ENCODE measurements at places on chromosomes 7 and 10.

- DNase-seq: no peak
- H3K4me3 ChIP-seq: no peak overlapping the region
- no peaks in the 10 kb centered on the region for H3K4me1 ChIP-seq
- H3K36me3 ChIP-seq: no peaks in the 10 kb centered on the region
Observed at GRCh38 chr10:44157574-44157973, 227.3 kb downstream of the CXCL12 start.

DNA sequence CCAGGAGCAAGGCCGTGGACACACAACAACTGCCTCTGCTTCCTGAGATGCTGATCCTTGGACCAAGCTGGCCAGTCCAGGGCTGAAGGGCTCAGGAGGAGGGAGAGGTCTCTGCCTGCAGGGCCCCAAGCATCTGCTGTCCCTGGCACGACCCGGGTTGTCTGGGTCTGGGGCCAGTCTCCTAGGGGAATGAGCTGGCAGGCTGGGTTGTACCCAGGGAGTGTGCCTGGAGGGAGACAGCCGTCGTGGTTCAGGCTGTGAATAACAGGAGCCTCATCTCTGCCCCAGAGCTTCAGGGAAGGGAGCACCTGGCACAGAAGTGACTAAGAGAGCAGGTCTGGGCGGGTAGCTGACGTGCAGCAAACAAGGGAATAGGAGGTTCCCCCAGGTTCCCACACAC is 17.9 kb upstream of the SERPINE1 start:
- no peak overlapping the region for H3K4me3 ChIP-seq
- H3K27ac ChIP-seq: no peak overlapping the region
- DNase-seq: no peak

DNA sequence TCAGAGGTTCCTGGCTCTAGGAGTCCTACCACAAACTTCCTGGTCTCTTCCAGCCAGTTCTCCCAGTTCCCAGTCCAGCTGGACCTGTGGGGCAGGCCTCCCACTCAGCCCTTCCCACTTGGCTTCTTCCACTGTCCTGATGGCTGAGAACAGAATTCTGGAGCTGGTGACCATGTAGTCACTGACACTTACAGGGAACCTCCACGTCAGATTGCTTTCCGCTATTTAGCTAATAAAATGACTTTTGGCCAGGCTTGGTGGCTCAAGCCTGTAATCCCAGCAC is 63.5 kb upstream of the ZRANB1 start:
- no peaks in the 10 kb centered on the region for H3K36me3 ChIP-seq
- DNase-seq: no peak
- no peaks in the 10 kb centered on the region for H3K27me3 ChIP-seq
- H3K4me3 ChIP-seq: no peak overlapping the region

DNA sequence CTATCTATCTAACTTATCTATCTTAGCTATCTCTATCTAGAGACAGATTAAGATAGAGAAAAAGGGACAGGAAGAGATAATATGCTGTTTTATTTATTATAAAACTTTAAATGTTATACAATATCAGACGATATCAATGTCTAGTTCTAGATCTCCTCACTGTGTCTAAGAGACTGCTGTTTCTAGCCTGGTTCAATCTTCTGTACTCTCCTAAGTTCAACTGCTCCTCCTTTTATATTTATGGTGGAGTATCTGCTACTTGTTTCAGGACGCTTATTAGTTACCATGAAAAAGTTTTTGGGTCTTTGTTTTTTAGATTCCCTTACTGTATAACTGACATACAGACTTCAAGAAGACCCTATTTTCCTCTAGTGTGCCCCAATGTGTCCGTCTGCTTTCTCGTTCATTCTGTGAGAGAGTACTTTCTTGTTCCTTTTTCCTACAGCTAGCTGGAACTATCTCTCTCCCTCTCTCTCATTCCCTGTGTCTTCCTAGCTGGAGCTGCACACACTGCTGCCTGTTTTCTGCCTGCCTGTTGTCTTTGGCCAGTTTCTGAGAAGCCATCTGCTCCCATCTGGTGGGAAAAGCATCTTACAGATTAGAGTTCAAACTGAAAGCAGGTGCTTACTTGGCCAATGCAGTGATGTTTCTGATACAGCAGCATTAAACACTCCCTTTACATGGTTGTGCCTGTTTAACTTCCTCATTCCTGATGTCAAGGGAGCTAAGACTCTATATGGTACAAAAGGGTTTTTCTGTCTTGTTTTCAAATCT is 49.4 kb upstream of the ARL4A start:
- peak overlapping the region; percentile 46 for H3K4me3 ChIP-seq
- DNase-seq: no peak
- peaks cover 23% of the 10 kb centered on the region for H3K4me1 ChIP-seq
- peaks cover 6% of the 10 kb centered on the region for H3K27me3 ChIP-seq
- H3K27ac ChIP-seq: no peak overlapping the region
- no peaks in the 10 kb centered on the region for H3K36me3 ChIP-seq

DNA sequence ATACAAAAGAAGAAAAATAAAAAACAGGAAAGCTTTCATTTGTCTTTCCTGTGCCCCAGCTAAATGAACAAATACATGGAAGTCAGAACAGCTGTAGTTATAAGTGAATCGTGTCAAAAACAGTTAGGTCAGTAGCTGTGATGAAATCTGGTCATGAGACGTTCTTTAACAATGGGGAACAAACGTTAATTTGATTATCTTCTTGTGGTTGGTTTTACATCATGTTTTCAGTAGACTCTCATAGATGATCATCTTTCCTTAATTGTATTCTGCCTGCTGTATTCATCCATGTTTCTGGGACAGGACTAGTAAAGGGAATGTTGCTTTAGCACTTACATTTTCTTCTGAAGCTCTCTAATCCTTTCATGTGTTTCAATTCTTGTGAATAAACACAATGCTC is 97.0 kb downstream of the PCLO start:
- no peaks in the 10 kb centered on the region for H3K4me1 ChIP-seq
- H3K27ac ChIP-seq: no peak overlapping the region
- DNase-seq: no peak
- H3K27me3 ChIP-seq: no peaks in the 10 kb centered on the region
- no peaks in the 10 kb centered on the region for H3K36me3 ChIP-seq
- no peak overlapping the region for H3K4me3 ChIP-seq

DNA sequence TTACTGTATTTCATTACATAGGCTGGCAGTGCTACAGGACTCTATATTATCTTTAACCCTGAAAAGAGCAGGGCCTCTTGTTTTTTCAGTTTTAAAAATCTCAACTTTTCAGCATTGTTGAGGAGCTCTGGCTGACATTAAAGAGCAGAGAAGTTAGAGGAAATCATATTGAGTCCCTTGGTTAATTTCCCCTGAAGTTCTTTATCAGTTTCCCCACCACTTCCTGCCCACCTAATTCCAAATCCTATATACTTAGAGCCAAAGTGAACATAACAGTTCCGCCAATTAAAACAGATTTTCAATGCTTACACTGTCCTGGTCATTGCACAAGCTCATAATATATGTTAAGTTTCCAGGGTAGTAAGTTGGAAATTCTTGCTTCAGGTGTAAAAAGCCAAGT is 66.0 kb upstream of the MRLN start:
- peaks cover 65% of the 10 kb centered on the region for H3K36me3 ChIP-seq
- peaks cover 37% of the 10 kb centered on the region for H3K4me1 ChIP-seq
- no peaks in the 10 kb centered on the region for H3K27me3 ChIP-seq
- no peak overlapping the region for H3K27ac ChIP-seq

DNA sequence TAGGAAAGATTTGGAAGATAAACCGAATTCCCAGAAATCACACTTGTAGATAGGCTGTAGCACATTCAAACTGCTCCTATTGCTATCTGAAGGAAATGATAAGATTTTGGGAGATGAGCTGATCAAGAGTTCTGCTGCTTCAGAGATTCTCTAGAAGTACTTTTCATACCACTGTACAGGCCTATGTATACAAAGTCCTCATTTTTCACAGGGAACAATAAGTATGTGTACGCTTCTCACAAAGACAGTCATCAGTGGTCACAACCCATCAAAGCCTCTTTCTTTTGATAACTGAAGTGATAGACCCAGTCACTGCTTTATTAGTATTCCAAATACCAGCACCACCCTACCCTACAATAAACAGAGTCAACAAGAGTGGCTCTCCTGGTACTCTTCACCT is 15.6 kb upstream of the SEPTIN7 start:
- no peak for DNase-seq
- no peak overlapping the region for H3K27ac ChIP-seq
- peaks cover 5% of the 10 kb centered on the region for H3K27me3 ChIP-seq

GRCh38 chr7:111089822-111090426 is 1.0 kb upstream of the LRRN3 start:
- no peak for DNase-seq
- H3K27me3 ChIP-seq: no peaks in the 10 kb centered on the region
- H3K4me3 ChIP-seq: peak overlapping the region; percentile 97

- H3K27ac ChIP-seq: no peak overlapping the region
- no peak overlapping the region for H3K4me3 ChIP-seq
- DNase-seq: no peak
- no peaks in the 10 kb centered on the region for H3K4me1 ChIP-seq
- no peaks in the 10 kb centered on the region for H3K36me3 ChIP-seq
Observed at GRCh38 chr7:28075674-28076358, 104.8 kb downstream of the JAZF1 start.

Measured in activated T-helper 2 cell treated with anti-CD3 and anti-CD28 coated beads, Interferon-gamma antibody, Interleukin-2, Interleukin-4, amounts not matched to agents 10 μg/mL and 5 μg/mL and 100 μg/mL, durations not matched to agents 14 hours and 24 hours and 36 hours (primary cell).